ENCODE measurements at places on chromosomes 7 and 10.

GRCh38 chr7:24255139-24255538 lies 28.9 kb upstream of the NPY start:
- peak; percentile 14 for DNase-seq

GRCh38 chr10:124003871-124004662 lies 89.3 kb downstream of the CHST15 start:
- no peak for DNase-seq

- no peak for DNase-seq
These were observed 71.7 kb downstream of the KIF20B start for GRCh38 chr10:89773081-89773480.

DNA sequence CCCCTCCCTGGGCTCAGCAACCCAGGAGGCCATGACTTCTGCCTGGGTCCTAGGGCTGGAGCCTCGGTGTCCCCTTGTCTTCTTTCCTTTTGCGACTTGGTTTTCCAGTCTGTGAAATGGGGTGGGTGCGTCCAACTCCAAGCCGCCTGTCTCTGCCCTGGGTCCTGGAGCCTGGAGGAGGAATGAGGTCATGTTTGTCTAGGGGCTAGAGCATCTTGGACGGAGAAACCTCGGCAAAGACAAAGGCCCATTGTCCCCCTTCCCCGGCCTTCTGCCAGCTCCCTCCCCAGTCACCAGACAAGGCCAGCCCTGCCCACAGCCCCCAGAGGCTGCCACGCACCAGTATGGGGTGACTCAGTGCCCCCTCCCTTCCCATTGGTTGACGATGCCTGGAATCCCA lies 39.8 kb upstream of the ELN start:
- DNase-seq: no peak

GRCh38 chr10:94016727-94017714 lies 23.3 kb downstream of the PLCE1 start:
- no peak for DNase-seq

- DNase-seq: peak; percentile 75
These were observed 197.4 kb downstream of the RNLS start for GRCh38 chr10:88385601-88386203.

GRCh38 chr7:131095346-131095745 lies 232.3 kb upstream of the MKLN1 start:
- DNase-seq: peak; percentile 4

- DNase-seq: peak; percentile 14
These were observed 122.7 kb downstream of the PRKAG2 start for GRCh38 chr7:151754142-151754590.

GRCh38 chr10:87702973-87703294 lies 43.3 kb downstream of the PAPSS2 start:
- no peak for DNase-seq

- no peak for DNase-seq
These were observed 123.9 kb downstream of the DOCK4 start for GRCh38 chr7:112082306-112082705.

DNA sequence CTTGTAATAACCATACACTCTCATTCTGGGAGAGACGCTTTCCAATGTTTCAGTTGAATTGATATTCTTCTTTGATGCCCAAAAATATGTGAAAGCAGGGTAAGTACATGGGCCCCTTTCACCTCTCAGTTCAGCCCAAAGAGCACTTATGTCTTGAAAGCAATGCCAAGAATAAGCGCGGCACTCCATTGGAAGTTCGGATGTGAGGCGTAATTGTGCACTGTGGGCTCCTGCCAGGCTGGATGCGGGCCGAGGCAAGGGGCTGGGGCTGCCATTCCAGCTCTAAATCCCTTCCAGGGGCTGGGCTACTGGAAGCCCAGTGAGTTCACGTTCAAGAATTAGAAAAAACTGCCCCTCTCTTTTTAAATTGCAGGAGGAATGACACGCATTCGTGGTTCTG lies 113.8 kb downstream of the EBF3 start:
- DNase-seq: no peak

GRCh38 chr7:115962340-115962739 lies 68.2 kb downstream of the TFEC start:
- no peak for DNase-seq

DNA sequence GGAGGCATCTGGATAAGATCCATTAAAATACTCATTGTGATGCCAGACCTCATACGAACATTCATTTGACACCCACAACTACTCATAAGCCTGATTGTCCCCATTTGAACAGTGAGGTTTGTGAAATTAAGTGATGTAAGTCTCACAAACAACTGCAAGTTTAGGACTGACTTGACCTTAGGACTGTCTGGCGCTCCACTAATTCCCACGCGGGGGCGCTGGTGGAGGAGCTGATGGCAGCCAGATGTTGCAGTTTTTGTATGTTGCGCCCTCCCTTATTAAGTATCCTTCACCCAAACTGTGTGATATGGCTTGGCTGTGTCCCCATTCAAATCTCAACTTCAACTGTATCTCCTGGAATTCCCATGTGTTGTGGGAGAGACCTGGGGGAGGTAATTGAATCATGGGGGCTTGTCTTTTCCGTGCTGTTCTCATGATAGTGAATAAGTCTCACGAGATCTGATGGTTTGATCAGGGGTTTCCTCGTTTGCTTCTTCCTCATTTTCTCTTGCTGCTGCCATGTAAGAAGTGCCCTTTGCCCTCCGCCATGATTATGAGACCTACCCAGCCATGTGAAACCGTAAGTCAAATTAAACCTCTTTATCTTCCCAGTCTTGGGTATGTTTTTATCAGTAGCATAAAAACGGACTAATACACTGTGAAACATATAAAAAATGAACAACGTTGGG lies 20.3 kb upstream of the TIAL1 start:
- no peak for DNase-seq
